ENCODE measurements at places on chromosomes 7 and 10.

DNA sequence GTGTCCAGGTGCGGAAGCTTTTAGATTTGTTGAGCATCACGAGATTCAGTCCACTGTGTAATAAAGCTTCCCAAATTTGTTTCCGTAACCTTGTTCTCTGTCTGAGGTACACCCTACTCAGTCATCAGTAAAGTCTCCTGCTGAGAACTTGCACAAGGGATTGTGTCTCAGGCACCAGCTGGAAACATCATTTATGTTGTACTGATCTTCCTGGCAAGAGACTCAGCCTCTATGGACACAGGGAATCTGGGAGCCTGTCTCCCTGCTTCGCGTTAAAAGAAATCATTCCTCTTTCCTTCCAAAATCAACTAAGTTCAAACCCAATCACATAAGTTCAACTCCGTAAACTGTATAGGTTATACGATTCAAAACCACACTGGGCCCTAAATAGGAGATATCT, 336.8 kb downstream of the GPR37 start:
- DNase-seq: no peak

DNA sequence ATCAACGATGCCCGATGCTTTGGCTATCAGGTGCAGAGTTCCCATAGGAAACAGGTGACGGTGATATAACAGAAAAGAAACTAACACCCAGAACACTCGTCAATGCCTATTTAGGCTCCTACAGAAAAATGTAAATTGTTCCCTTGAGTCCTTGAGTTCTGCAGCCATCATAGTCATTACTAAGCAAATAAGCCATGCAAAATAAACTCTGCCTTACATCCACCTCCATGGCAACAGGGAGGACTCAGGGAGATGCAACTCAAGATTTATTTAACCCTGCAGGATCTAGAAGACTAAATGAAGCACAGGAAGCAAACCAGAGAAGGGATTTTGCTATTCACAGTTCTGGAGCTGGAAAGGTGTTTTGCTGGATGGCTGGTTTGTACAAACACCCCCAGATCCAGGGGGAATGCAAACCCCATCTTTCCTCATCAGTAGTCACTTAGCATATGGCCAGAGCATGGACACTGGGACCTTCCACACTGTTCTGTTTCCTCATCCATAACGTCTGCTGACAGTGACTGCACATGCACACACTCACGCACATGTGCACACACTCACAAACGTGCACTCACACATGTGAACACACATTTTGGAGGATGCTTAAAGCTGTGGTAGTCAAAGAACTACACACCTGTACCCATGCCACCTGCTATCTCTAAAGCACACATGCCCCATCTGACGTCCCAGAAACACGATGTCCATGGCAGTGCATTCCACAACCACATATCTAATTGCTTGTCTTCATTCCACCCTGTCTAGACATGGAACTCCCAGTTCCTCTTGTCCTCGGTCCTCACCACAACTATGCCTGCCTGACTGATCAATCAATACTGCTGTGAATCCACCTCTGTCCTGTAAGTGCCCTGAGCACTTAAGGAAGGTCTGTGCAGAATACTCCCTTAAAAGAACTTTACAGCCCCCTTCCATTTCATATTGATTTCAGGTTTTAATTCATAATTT, 178.2 kb downstream of the COBL start:
- no peak for DNase-seq

DNA sequence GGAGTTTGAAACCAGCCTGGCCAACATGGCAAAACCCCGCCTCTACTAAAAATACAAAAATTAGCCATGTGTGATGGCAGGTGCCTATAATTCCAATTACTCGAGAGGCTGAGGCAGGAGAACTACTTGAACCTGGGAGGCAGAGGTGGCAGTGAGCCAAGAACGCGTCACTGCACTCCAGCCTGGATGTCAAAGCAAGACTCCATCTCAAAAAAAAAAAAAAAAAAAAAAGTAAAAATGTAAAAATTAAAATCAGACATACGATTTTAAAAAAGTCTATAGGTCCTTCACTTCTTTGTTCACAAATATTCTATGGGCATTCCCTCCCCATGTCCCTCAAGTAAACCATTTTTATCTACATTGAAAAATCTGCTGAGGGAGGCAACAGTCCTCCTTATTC, 34.9 kb upstream of the TLL2 start:
- no peak for DNase-seq

DNA sequence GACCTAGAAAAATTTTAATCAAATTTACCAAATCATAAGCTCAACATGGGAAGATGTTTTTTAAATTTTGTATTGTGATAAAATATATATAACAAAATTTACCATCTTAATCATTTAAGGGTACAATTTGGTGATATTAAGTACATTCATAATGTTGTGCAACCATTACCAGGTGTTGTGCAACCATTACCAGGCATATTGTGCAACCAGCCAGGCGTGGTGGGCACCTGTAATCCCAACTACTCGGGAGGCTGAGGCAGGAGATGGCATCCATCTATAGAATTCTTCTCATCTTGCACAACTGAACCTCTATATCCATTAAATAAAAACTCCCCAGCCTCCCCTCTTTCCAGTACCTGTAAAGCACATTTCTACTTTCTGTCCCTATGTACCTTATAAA, 124.5 kb upstream of the SLC13A1 start:
- DNase-seq: no peak

GRCh38 chr7:26151096-26151495, 902 bp upstream of the NFE2L3 start:
- no peak for DNase-seq

GRCh38 chr10:74437822-74438221, 286.8 kb downstream of the ADK start:
- DNase-seq: no peak

GRCh38 chr7:1919539-1920265, 249.6 kb downstream of the ELFN1 start:
- DNase-seq: no peak

DNA sequence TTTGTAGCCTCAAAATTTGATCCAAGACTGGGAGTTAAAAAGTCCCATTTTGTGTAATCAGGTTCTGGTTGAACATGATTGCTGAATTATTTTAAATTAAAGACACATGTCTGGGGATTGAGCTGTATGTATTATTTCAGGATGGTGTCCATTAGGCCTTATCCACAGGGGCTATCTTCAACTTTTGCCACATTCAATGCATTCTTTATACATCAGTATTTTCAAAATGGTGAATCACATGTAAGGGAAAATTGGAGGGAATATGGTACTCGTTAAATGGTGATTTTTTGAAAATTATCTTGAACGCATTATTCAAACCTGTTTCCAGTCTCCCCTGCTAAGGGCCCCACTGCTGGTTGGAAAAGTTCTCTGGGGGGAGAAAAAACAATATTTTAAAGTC, 367.7 kb upstream of the NPVF start:
- no peak for DNase-seq

DNA sequence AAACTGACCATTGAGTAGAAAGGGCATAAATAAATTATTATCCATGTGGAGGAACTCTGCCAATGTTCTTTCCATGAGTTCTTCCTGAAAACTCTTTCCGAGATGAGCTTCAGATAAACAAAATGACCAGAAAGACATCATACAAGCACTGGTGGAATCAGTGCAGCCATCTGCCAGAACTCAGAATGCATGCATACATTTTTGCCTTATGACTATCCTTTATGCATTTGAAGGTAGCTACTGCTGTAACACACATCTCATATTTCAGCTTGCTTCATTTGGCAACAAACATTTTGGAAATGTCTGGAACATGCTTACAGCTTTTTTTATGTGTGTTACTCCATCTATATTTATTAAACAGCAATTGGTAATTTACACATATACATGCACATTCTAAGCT, 448.9 kb downstream of the PLXDC2 start:
- no peak for DNase-seq

GRCh38 chr7:104059103-104059502, 69.6 kb upstream of the RELN start:
- DNase-seq: no peak

DNA sequence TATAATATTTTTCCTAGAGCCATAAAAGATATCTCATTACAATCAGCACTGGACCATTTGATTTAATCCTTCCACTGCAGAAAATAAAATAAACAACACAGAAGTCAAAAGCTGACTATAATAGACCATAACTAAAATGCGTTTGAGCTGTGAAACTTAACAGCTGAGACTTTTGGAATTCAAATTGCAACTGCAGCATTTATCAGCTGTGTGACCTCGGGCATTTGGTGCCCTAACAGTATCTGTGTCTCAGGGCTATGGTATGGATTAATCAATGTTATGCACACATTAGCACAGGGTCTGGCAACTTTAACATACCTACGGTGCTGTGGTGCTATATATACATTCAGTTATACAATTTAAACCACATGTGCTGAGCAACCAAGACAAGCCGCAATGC, 160.1 kb downstream of the COL28A1 start:
- no peak for DNase-seq

GRCh38 chr10:75395932-75396630, 5.5 kb downstream of the ZNF503 start:
- no peak for DNase-seq

GRCh38 chr7:96026611-96027010, 254.3 kb downstream of the DYNC1I1 start:
- no peak for DNase-seq

DNA sequence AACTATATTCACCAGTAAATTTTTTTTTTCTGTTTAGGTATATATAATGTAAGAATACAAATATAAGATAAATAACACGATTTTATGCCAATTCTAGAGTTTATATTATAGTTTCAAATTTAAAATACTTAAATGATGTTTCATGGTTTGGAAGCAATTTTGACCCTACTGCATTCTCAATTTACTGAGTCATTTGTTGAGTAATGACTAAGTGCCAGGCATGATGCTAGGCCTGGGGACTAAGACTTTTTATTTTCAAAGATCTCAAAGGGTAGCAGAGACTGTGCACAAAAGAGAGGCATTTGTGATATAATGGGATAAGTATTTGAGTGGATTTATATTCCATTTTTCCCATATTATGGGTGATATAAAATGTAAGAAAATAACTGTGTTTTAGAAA, 78.9 kb upstream of the SMIM30 start:
- no peak for DNase-seq

- no peak for DNase-seq
Observed at GRCh38 chr10:79239275-79239779, 107.9 kb upstream of the PPIF start.

GRCh38 chr7:82701949-82702348, 258.4 kb upstream of the CACNA2D1 start:
- DNase-seq: no peak

GRCh38 chr7:139297795-139298194, 43.3 kb upstream of the FMC1 start:
- no peak for DNase-seq

DNA sequence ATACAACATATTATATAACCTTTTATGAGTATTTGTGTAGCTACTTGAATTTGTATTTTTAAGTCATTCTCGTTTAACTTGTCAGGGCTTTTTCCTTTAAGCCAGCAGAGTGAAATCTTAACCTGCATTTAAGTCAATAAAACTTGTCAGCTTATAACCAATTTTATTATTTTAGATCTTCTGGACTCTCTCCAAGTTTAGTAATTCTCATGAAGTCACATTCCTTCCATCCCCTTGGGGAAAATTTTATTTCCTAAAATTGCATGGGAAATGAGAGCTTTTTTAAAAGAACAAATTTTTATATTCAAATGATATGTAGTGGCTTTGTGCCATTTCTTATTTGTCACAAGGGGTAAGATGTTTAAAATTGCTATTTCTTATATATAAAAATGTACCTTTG, 74.0 kb downstream of the SEPTIN7 start:
- DNase-seq: no peak

DNA sequence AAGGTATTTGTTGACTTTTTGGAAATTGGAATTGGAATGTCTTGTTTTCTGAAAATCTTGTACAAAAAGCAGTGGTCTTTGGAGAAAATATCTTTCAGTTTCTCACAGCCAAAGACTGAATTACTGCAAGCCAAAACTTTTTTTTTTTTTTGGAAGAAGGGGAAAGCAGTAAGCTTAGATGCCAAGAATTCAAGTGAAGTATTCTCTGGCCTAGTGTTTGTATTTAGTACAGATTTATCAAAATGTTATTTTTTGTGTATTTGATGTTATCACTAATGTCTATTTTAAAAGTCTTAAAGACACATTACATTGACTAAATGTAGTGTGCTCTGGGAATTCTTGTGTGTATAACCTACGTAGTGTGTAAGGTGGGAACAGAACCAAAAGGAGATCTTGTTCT, 6.2 kb downstream of the TET1 start:
- DNase-seq: no peak

DNA sequence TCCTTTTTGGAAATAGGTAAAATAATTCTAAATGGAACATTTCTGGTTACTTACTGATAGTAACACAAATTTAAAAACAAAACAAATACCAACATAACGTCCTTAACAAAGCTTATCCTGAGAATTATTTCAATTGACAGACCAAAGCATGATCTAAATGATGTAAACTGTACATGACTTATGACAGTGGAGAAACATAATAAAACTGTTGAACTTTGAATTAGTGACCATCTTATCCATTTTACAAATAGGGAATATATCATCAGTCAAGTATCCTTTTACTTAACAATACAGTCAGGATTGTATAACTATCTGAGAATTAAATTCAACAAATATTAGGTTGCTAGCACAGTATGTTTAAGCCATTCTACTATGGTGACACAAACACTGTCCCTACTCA, 2.4 kb downstream of the IPMK start:
- no peak for DNase-seq

- DNase-seq: no peak
Observed at GRCh38 chr7:5478568-5479430, 55.2 kb upstream of the TNRC18 start.

GRCh38 chr10:70544431-70545340, 57.9 kb downstream of the PRF1 start:
- DNase-seq: no peak

- DNase-seq: no peak
Observed at GRCh38 chr7:90816511-90817142, 220.5 kb downstream of the CDK14 start.

DNA sequence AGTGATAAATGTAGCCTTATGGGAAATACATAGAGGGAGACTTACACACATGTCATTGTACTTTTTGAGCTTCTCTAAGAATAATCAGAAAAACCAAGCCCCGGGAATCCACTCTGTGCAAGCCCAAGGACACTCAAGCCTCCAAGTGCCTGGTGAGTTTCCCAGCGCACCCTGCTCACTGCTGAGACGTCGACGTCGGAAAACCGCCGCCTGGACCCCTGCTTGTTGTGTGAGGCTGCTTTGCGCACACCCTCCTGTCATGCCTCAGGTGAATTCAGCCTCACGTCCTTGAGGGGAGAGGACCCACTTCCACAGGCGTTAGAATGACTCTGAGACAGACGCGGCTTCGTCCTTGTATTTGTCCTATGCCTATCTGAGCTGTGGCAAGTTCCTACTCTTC, 368.4 kb upstream of the AKR1E2 start:
- DNase-seq: no peak

- no peak for DNase-seq
Observed at GRCh38 chr10:26436848-26437247, 1.3 kb upstream of the APBB1IP start.

DNA sequence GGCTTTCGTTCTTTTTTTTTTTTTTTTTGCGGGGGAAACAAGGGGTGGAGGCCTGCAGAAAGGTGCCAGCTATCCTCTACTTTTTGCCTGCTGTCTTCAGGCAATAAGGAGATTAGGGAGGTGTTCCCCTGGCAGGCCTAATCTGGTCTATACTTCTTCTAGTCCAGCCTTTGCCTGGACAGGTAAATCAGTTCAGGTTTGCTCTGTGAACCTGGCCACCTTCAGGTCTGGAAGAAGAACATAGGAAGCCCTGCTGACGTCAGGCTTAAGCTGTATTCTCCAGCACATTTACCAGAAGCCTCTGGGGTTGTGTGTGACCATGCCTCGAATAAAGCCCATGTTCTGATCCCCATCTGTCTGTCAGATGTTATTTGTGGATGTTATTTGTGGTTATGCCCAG, 115.4 kb downstream of the SDK1 start:
- DNase-seq: no peak

- peak; percentile 99 for DNase-seq
Observed at GRCh38 chr10:12129222-12130111, at the start of gene SEC61A2. TSS of gene SEC61A2 (plus strand) at chr10:12129677. CDS start at chr10:12129788, 111 bp downstream.

All from stimulated activated CD4-positive, alpha-beta T cell treated with anti-CD3 and anti-CD28 coated beads, Interleukin-15, amount 100 ng/mL, for 1 hour (primary cell).